ENCODE measurements at places on chromosomes 7 and 10. TPM values are rescaled to one million over a fixed set of nuclear protein-coding genes. Genes with fewer than 3 reads are reported as not detected.

Gene C10orf105
- total RNA-seq, result not detected

Gene LLCFC1
- total RNA-seq, result not detected

Gene TET1
- 9.3 TPM for total RNA-seq

Gene C1QL3
- 0.09 TPM for total RNA-seq

Gene EPHA1
- total RNA-seq, result not detected

Gene CTAGE8
- total RNA-seq, result not detected

Gene FLNC
- 193 TPM for total RNA-seq

Gene KDM7A
- 6.9 TPM for total RNA-seq

Gene UPF2
- total RNA-seq, result 18.3 TPM

Gene GCK
- not detected for total RNA-seq

Gene NPFFR1
- total RNA-seq, result not detected

Gene BAMBI
- total RNA-seq, result 1.4 TPM

Gene HOXA6
- total RNA-seq, result not detected

Gene IDI2
- total RNA-seq, result not detected

Gene BCCIP
- 48.1 TPM for total RNA-seq

Gene MALRD1
- total RNA-seq, result 0.36 TPM

Gene MMP21
- total RNA-seq, result 0.09 TPM

Gene TUBB8
- not detected for total RNA-seq

Gene DENND2A
- 10.8 TPM for total RNA-seq

Gene CTNNA3
- not detected for total RNA-seq

Gene LRRD1
- 0.41 TPM for total RNA-seq

Gene ANXA7
- 47.5 TPM for total RNA-seq

Gene NRCAM
- total RNA-seq, result 5.4 TPM

Gene CFTR
- total RNA-seq, result 0.09 TPM

Gene CYP51A1
- total RNA-seq, result 119 TPM

Gene SSBP1
- total RNA-seq, result 122 TPM

Gene WDR86
- 17.7 TPM for total RNA-seq

Gene NUTM2A
- 0.33 TPM for total RNA-seq

Gene RSU1
- total RNA-seq, result 32.5 TPM

Gene BET1
- total RNA-seq, result 48.3 TPM

Gene ASAH2
- total RNA-seq, result 1.5 TPM

Gene PNLIP
- total RNA-seq, result not detected

Gene MYH16
- not detected for total RNA-seq

Gene KCNIP2
- 1.2 TPM for total RNA-seq

Gene WEE2
- not detected for total RNA-seq
